Activated T-helper 1 cell treated with Interleukin-2 at 50 U/mL for 16 hours (primary cell): ENCODE measurements at places on chromosomes 6 and 20.

DNA sequence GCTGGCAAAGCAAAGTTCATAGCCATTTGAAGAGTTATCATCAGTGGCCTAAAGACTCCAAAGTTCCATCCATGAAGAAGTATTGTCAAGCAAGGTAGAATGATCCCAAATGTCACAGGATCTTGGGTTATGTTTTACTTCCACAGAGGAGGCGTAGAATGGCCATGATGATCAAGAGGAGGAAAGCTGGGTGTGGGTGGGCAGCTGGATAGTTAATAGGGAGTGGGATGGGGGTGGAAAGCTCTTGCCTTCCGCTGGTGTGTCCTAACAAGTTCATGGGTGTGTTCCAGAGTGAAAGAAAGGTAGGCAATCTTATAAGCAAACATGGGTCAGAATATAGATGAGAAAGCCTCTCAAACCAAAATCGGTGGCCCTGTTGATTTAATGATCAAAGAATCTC is 38.4 kb downstream of the PIGU start:
- DNase-seq = no peak

GRCh38 chr6:170378502-170378901 is 71.9 kb downstream of the FAM120B start:
- no peak for DNase-seq

- no peak for DNase-seq
These were observed 115.4 kb downstream of the ISM1 start for GRCh38 chr20:13336308-13337089.

DNA sequence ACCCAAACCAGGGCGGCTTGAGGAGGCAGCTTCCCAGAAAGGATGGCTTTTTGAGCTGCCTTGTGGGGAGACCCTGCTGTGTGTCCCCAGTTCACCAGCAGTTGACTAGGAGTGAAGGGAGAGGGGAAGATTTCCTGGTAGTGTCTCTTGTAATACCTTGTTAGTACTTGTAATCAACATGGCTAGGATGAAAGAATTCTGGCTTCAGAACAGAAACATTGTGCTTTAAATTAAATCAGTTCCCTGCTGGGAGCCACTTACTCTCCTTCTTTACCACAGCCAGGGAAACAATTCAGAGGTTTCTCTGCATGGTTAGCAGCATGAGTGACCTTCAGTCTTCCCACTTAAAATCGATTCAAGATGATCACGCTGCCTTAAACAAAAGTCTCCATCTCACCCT is 525.4 kb upstream of the ID4 start:
- no peak for DNase-seq

- DNase-seq = no peak
These were observed 12.0 kb downstream of the PRKN start for GRCh38 chr6:162715601-162716000.

DNA sequence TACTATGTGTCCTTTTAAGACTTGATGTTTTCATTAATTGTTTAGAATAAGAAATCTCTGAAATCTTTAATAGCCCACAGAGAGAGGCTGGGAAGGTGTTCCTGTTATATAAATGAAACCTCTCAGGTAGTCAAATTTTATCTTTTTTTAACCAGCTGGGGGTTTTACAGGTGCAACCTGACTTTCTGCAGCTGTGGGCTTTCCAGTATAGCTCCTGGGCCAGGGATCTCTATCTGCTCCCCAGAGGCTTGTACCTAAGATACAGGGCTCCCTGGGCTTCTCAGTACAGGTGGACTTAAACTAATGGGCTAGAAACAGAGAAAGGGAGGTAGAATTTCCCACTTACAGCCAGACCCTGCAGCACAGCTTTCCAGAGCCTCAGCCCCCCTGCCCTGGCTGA is 49.4 kb downstream of the HLA-C start:
- DNase-seq = no peak

GRCh38 chr6:14838133-14838583 is 407.7 kb upstream of the JARID2 start:
- DNase-seq = no peak

DNA sequence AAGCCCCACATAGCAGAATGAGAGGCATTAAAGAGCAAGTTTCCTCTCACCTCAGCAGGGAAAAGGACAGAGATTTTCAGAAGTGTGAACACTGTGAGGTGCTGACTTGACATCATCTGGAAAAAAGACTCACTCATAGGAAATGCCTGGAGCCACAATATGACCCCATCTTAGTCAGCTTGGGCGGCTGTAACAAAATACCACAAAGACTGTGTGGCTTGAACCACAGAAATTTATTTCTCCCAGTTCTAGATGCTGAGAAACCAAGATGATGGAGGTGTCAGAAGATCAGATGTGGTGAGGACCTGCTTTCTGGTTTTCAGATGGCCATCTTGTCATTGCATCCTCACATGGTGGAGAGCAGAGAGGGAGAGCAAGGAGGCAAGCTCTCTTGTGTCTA is 253.1 kb downstream of the ADGB start:
- no peak for DNase-seq

DNA sequence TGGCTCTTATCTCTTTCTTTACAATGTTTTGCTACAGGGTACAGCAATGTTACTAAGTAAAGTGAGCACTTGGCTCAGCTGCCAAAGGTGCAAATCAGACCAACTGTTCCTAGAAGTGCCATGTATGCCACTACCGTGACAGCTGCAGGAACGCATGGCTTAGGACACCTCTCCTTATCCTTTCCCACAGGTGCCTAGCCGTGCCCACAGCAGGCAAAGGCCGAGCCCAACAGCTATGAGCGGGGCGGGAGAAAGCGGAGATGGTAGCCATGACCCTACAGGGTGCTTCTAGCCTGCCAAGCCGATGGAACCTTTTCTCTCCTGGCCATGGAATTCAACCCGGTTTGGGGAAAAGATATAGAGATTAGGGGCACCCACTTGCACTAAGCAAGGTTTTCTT is 97.1 kb downstream of the FAXC start:
- DNase-seq = no peak

GRCh38 chr6:32627831-32628230 is 9.4 kb upstream of the HLA-DQA1 start:
- no peak for DNase-seq

DNA sequence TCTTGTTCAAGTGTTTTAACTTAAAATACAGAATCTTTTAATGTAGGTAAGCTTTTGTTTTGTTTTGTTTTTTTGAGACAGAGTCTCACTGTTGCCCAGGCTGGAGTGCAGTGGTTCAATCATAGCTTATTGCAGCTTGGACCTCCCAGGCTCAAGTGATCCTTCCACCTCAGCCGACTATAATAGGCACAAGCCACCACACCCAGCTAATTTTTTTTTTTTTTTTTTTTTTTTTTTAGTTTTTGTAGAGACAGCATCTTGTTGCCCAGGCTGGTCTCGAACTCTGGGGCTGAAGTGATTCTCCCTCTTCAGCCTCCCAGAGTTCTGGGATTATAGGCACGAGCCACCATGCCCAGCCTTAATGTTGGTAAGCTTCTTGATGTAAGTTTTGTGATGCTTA is 3.3 kb downstream of the EFHC1 start:
- DNase-seq = no peak

DNA sequence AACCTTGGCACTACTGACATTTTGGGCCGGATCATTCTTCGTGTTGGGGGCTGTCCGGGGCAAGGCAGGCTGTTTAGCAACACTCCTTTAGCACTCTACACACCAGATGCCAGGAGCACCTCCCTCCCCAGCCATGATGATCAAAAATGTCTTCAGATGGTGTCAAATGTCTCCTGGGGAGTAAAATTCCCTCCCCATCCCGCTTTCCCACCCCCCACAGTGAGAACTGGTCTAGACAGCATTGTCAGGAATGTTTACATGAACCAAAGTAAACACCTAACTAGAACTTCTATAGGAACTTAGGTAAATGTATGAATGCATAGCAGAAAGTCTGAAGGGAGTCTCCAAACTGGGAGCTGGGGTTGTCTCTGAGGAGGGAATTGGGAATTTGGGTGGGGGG is 70.0 kb upstream of the TOP1 start:
- no peak for DNase-seq

GRCh38 chr6:36510365-36510764 is 36.9 kb downstream of the STK38 start:
- no peak for DNase-seq

DNA sequence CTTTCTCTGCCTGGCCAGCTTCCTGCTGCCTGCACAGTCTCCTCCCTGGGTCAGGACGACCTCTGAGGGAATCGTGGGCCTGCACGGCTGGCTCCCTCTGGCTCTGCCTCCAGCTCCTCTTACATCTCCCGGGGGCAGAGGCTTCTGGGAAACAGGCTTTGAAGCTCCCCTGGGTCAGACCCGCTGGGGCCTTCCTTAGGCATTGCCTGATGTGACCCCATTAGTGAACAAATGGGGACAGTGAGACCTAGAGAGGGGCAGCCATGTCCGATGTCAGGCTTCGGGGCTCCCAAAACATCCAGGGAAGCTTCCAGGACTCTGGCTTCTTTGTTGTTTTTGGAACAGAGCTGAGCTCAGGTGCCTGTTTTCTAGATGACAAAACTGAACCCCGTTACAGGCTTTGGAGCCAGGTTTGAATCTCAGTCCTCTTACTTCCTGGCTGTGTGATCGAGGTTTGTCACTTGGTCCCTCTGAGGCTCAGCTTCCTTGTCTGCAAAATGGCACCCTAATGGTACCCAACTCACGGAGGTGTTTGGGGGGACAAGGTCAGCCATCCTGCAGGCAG is 94.3 kb downstream of the CEBPB start:
- no peak for DNase-seq

- no peak for DNase-seq
These were observed 5.2 kb downstream of the BCAS4 start for GRCh38 chr20:50799890-50800550.

DNA sequence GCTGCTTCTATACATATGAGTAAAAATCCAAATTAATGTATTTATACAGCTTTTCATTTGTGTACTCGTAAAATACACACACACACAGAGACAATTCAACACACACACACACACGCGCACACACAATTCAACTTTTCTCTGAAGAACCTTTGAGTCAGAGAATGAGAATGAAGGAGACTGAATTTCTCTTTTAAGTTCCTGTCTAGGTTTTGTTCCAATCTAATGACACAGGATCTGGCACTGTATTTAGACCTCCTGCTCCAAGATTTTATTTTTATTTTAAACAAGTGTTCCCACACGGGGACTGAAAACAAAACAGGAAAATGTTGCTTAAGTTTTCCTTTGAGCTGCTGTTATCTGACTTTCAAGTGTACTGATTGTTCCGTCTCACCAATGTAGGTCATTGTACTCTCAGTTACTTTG is 250.8 kb downstream of the LAMA2 start:
- no peak for DNase-seq

GRCh38 chr6:161922631-161923119 is 648.8 kb upstream of the AGPAT4 start:
- no peak for DNase-seq

- no peak for DNase-seq
These were observed 133.5 kb upstream of the MAP3K7 start for GRCh38 chr6:90720404-90720803.

GRCh38 chr6:135195041-135195440 is 13.9 kb downstream of the MYB start:
- no peak for DNase-seq

DNA sequence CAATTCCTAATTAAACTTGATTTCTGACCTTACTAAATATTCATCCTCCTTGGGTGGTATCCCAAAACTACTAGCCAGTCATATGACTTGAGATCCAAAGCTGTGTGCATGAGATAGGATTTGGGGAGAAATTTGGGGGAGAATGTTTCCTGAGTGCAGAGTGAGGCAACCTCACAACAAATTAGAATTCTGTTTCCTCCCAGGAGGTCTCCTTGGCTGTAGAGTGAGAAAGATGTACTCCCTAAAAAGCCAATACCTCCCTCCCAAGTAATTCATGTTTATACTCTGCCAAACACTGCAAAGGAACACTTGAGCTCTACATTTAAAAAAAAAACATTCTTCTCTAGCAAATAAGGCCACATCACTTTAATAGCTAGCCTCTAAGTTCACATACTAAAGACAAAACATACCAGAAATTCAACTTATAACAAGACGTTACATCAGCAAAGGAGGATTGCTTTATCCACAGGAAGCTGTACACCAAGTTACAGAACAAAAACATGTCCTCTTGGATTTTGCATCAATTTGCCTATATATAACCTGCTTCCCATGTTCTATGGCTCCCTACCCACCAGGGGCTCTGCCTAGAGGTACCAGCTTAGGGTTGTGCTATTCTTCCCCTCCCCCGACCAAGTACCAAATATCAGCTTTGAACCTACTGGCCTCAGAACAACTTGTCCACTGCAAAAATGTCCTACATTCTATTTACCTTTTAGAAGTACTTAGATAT is 15.4 kb upstream of the TMEM30A start:
- no peak for DNase-seq
